Posterior cingulate gyrus (tissue), 11 donors: ENCODE measurements at places on chromosomes 12 and 14.

- no peak for DNase-seq
Measured at GRCh38 chr12:131559517-131560516, 151.1 kb upstream of the SFSWAP start.

DNA sequence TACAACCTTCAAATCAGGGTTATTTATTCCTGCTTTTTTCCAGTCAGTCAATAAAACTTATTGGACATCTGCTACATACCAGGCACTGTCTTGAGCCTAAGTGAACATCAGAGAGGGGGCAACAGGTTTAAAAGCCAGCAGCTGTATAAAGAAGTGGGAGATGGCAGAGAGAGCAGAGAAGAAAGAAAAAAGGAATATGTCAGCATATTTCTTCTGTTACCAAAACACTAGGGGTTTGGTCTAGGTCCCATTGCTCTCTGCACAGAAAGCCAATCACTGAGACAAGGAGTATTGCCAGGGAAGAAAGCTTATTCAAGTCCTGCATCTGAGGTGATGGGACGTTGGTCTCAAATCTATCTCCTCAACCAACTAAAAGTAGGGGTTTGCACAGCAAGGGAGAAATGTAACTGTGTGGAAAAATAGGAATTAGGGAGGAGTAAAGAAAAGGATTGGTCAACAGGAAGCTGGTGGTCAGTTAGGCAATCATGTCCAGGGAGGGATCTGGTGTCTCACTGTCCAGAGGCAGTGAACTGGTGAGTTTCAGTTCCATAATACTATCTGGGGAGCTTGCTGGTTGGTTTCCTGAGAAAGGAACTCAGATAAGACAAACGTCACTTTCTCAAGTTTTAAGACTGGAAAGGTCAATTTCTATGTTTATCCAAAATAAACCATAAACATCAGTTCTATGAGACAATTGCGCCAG is 107.5 kb downstream of the PHLDA1 start:
- DNase-seq = no peak

- no peak for DNase-seq
Measured at GRCh38 chr14:34596891-34597290, 33.1 kb downstream of the SNX6 start.

- DNase-seq = no peak
Measured at GRCh38 chr14:89369656-89370055, 47.4 kb downstream of the FOXN3 start.

DNA sequence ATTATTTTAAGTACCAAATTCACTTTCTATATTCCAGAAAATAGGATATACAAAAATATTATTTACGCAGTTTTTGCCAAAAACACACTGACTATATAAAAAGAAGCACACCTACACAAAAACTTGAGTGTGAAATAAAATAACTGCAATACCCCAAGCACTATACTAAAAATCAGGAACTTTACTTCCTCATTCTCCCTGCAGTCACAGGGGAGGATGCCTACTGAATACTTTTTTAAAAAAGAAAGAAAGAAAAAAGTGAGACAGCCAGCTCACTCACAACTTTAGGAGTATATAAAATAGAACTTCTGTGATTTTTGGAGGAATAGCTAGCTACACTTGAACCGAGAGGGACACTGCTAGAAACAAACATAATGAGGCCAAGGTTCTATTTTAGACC is 12.2 kb downstream of the RPS6KA5 start:
- no peak for DNase-seq

DNA sequence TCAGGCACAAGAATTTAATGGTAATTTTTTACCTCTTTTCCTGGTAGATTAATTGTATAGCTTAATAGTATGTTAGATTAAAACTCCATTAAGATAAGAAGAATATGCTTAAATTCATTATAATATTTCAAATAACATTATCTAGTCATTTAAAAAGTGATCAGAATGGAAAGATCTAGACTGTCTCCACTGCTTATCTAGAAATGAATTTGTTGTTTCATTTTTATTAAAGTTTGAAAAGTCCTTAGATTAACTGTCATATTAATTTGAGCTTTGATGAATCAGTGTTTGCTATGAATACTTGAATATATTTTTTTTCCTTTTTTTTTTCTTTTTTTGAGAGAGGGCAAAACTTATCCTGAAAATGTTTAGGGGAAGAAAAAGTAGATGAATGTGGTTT is 236.6 kb upstream of the NPAS3 start:
- DNase-seq = no peak

DNA sequence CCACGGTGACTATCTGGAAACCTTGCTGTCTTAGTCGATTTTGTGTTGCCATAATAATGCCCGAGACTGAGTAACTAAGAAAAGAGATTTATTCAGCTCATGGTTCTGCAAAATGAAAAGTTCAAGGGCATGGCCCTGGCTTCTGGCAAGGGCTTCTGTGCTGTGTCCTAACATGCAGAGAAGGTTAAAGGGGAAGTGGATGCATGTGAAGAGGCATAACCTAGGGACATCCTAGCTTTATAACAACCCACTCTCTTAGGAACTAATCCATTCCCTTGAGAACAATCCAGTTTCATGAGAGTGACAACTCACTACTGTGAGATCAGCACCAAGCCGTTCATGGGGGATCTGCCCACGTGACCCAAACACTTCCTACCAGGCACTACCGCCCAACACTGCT is 11.5 kb downstream of the FLVCR2 start:
- no peak for DNase-seq
